ENCODE measurements at places on chromosomes 13 and 19.
A peak's percentile ranks its signal among the peaks of the same experiment; 100 is the strongest.

GRCh38 chr19:41376998-41377365 is 649 bp downstream of the TMEM91 start:
- DNase-seq: peak; percentile 43

GRCh38 chr13:51625555-51626345 is 41.5 kb downstream of the WDFY2 start:
- no peak for DNase-seq

GRCh38 chr19:43644181-43644580 is 4.5 kb upstream of the CADM4 start:
- DNase-seq: no peak

- peak; percentile 3 for DNase-seq
Observed at GRCh38 chr13:45242070-45242469, 41.2 kb upstream of the KCTD4 start.

DNA sequence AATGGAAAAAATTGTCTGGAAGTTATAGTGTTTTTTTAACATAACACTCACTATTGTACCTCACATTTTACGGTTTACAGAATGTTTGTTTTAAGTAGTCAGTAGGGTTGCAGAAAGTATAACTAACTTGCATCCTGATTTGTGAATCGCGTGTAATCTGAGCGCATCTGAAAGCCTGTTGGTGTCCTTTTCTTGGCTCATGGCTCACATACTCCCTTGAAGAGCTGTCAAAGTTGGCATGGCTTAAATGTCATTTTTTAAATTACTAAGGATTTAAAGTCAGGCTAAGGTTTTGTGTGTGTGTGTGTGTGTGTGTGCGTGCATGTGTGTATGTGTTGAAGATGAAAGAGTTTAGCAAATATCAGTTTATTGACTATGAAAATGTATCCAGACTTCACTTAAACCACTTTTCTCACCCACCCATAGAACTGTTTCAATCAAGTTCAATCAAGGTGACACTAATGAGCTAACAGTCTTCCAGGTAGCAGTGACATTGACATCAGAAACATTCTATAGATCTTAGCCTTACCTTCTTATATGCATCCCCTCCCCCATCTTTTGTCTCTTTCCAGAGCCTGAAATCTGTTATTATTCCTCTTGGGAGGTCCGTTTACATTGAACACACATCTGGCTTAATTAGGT is 480.4 kb upstream of the SGCG start:
- DNase-seq: no peak

GRCh38 chr19:53422551-53422950 is 9.2 kb upstream of the ZNF761 start:
- peak; percentile 32 for DNase-seq

GRCh38 chr19:55353803-55354697 is 469 bp downstream of the COX6B2 start:
- DNase-seq: peak; percentile 65

DNA sequence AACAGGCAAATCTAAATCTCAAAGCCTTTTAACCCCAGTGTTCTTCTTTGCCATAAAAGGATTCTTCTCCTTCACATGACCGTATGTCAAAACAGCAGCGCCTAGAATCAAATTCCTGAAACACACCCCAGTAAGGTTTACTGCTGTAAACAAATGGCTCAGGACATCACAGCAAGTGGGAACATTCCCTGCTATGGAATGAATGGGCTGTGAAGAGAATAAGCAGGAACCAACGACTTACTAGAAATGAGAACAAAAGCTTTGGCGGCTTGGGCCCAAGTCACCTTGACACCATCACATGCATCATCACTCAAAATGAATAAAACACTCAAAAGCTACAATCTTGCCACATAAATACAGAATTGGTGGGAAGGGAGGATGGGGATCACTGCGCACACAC is 80.4 kb upstream of the SPATA13 start:
- DNase-seq: no peak

GRCh38 chr13:109756778-109757177 is 29.6 kb downstream of the IRS2 start:
- DNase-seq: no peak

- DNase-seq: no peak
Observed at GRCh38 chr13:75360170-75360569, 121.8 kb downstream of the TBC1D4 start.

DNA sequence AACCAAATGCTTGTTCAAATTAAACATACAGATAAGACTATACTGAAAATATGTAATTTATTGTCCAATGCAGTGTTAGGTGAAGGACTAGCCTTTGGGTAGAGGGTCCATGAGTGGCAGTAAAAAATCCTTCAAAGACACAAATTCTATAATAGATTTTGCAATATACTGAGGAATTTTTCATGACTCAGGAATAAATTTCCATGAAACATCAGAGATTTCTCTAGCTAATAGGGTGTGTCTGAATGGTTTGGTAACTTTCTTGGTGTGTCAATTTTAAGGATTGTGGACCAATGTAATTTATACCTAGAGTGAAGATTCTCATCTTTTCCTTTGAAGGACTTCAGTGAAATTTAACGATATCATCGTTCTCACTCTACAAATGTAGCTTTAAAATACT is 546.7 kb downstream of the SLITRK5 start:
- DNase-seq: no peak

- DNase-seq: peak; percentile 84
Observed at GRCh38 chr13:40401911-40402776, 264.3 kb downstream of the FOXO1 start.

- DNase-seq: no peak
Observed at GRCh38 chr13:29073755-29074154, 253.6 kb downstream of the MTUS2 start.

- no peak for DNase-seq
Observed at GRCh38 chr19:16590876-16591802, 18.9 kb upstream of the SLC35E1 start.

GRCh38 chr19:7254590-7254989 is 39.6 kb downstream of the INSR start:
- no peak for DNase-seq

GRCh38 chr13:24906268-24906667 is 142.3 kb downstream of the RNF17 start:
- DNase-seq: no peak

DNA sequence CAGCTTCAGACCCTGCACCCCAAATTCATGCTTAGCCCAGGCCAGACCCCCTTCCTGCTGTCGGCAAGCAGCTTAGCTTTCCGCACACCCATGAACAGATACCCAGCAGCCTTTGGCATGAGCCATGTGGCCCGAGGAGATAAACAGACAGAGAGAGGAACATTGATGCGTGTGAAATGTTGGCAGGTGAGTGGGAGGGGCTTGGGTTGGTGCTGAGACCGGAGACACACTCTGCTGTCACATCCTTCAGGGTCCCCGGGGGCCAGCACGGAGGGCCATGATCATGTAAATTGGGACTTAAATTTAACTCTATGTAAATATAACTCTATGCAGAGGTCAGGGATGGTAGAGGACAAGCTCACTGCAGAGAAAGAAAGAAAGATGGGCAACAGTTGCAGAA is 1.5 kb downstream of the CD22 start:
- no peak for DNase-seq

GRCh38 chr13:110438776-110439175 is 122.7 kb downstream of the RAB20 start:
- no peak for DNase-seq

DNA sequence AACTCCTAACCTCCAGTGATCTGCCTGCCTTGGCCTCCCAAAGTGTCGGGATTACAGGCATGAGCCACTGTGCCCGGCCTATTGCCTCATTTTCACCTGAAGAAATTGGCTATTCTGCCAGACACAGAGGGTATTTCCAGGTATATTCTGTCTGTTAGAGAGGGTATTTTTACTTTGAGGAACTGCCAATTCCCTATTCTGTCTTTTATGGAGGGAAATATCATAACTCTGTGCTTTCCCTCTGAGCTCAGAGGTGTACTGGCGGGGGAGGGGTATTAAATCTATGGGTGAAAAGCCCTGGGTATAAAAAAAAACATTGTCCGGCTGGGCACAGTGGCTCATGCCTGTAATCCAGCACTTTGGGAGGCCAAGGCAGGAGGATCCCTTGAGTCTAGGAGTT is 24.8 kb downstream of the TSKS start:
- DNase-seq: no peak

GRCh38 chr13:51451467-51452360 is 1.1 kb downstream of the INTS6 start:
- peak; percentile 92 for DNase-seq

DNA sequence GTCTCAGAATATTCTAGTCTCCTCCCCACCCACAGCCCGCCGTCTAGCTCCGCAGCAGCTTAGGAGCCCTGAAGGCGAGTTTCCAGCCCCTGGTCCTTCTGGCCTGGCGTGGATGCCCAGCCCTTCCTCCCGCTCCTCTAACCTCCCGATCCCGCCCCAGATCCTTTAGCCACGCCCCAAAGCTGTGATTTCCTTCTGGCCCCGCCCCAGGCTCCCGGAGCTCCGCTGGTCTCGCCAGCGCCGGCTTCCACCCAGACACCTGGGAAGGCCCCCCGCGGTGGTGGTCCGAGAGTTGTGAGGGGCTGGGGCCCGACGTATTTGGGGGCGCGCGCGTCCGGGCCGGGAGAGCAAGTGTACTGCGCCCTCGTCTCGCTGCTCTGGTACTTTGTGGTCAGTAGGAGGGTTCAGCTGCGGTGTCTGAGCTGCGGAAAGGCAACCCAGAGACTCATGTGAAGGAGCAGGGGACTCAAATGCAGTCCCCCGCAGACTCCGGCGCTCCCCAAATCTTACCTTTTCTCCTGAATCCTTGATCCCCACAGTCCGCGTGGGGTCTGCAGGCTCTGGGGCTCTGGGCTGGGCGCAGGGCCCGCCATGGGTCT is at the start of gene CGB7:
Gene CGB7 (minus strand): TSS at position 114 of the 599 bp plus-strand sequence. CDS start 2,374 bp downstream, outside the sequence.
- peak; percentile 62 for DNase-seq

DNA sequence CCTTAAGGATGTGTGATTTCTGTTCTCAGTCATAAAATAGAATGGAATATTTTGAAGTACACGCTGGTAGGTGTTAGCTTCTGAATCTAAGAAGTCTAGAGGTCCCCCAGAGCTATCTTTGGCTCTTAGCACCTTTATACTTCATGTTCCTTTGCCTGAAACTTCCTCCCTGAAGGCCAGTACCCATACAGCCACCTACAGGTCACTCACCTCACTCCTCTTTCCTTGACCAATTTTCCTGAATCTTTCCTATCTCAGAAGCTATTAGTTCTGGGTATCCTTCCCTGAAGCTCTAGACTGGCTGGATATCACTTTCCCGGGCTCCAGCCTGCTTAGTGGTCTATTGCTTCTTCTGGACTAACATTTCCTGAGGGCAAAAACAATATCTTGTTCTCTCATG is 93.4 kb upstream of the EDNRB start:
- DNase-seq: no peak

GRCh38 chr13:111280226-111280625 is 40.2 kb upstream of the TEX29 start:
- no peak for DNase-seq

DNA sequence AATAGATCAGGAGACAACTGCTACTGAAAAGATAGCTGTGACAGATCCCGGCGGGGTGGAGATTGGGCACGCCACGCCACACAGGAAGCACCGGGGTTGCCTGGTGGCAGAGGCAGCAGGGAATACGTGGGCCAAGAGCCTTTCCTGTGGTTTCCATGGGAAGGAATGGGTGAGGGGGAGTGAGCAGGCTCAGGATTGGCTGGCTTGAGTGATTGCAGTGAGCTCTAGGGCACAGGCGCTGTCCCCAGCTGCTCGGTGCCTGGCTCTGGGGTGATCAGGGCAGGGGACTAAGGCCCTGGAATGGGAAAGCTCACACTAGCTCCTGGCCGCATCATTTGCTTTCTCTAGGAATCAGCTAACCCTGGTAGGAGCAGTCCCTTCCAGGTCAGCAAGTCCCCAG is 166.1 kb downstream of the USP12 start:
- peak; percentile 26 for DNase-seq

- peak; percentile 58 for DNase-seq
Observed at GRCh38 chr13:44903574-44903985, 85.7 kb downstream of the NUFIP1 start.

GRCh38 chr13:34412817-34413375 is 529.2 kb upstream of the NBEA start:
- peak; percentile 40 for DNase-seq

DNA sequence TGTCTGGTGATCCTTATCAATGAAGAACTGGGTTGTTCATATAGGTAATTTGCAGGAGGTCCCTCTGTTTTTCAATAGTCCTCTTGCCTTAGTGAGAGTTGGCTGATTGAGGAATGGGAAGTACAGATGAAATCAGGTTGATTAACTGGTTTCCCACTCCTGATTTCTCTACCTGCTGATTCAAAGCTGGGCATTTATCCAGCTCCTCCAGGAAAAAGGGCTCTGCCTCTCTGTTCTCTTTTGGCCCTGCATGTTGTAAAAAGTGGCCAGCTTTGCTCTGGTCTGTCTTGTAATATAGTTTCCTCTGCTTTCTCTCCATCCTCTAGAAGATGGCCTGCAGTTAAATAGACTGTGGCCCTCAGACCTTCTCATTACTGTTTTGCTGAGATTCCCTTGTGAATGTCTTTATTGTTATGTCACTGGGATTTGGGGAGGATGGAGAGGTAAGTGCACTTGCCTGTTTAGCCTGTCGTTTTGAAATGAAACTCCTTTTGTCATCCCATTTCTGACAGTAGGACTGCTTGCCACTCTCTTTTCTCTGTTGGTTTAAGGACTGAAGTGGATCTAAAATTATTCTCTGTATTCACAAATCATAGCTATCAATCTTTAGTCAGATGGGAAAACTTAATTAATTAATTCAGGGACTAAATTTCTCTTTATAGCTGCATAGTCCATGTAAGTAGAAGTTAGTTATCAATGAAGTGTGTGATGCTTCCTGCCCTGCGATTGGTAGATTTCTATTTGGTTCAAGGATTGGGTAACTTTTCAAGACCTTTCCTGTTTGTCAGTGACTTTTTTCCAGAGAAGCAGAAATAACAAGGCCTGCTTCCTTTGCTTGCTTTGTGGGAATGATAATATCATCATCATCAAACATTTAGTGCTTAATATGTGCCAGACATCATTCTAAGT is 28.5 kb downstream of the GARRE1 start:
- DNase-seq: no peak

DNA sequence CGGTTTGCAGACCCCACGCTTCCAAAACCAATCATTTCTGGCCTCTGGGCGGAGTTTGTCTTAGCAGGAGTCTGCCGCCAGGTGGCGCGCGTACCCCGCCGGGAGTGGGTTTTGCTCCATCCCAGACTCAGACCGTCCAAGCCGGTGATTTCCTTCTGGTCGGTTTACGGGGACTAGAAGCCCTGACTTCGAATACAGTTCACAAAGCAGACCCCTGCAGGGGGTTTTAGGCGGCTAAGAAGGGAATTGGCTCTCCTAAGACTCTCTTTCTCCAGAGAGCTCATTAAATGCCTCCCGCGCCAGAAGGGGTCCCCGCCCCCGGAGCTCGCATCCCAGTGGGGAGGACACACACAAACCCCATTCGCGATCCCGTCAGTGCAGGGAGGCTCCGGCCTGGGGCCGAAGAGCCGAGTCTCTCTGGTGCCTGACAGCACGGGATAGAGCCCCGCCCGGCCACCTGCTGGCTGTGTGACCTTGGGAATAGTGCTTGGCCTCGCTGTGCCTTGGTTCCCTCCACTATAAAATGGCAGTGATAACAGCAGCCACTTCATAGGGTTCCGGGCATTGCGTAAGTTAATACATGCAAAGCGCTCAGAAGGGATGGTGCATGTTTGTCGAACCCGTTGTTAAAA is 8.6 kb upstream of the NUP62 start:
- peak; percentile 82 for DNase-seq

All from DMS53 (cell line).